ENCODE measurements at places on chromosomes 1 and 21.

DNA sequence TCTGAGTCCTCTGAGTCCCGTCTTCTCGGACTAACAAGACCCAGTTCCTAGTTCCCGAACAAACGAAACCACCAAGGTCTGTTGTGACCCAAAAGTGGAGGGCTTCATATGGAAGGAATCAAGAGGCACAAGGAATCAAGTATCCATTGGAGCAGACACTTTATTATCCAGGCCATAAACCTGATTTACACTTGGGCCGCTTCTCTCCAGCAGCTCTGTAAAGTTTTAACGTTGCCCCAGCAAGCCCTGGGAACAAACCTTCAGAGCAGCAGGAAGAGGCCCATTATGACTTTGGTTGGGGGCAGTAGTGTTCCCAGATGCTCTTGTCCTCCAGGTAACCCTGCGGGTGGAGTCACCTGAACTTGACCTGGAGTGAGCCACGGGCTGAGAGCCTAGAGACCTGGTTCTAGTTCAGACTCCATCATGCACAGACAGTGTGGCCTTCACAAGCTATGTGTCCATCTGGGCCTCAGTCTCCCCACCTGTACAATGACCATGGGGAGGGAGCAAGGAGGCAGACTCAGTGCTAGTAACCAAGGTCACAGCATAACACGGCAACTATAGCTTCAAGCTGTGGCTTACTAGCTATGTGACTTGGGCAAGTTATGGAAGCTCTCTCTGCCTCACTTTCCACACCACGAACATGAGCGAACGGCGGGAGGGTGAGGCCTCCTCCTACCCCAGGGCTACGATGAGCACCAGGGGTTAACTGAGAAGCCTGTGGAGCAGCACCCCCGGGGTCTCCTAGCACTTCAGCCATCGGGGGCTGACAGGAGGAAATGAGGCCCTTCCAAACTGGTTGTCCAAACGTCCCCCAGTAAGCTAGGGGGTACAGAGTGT is 95.7 kb downstream of the GLIS1 start:
- H3K4me3 ChIP-seq: no peak overlapping the region
- H3K27me3 ChIP-seq: peaks cover 21% of the 10 kb centered on the region
- H3K4me1 ChIP-seq: no peaks in the 10 kb centered on the region
- no peak for ATAC-seq

- peaks cover 30% of the 10 kb centered on the region for H3K27me3 ChIP-seq
- H3K27ac ChIP-seq: no peak overlapping the region
- no peaks in the 10 kb centered on the region for H3K4me1 ChIP-seq
- ATAC-seq: no peak
- no peak overlapping the region for H3K4me3 ChIP-seq
Observed at GRCh38 chr1:244106176-244106575, 55.1 kb downstream of the ZBTB18 start.

DNA sequence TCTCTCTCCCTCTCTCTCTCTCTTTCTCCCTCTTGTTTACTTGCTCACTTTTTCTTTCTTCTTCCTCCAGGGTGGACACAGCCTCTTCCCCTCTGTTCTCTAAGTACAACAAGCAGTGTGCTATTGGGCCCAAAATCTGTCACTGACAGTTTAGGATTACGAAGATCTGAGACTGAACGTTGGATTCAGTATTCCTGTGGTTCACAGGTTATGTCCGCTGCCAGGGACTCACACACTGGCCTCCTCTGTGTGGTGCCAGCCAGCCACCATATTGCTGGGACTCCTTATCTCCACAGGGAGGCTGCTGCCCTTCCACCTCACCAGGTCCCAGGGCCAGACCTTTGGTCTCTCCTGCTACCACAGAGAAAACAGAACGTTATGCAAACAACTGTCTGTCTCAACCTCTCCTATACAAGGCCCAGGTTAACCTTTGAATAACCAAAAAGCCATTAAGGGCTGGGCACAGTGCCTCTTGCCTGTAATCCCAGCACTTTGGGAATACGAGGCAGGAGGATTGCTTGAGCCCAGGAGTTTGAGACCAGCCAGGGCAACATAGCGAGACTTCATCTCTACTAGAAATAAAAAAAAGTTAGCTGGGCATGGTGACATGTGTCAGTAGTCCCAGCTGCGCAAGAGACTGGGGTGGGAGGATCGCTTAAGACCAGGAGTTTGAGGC is 171.9 kb upstream of the RAB4A start:
- no peak overlapping the region for H3K27ac ChIP-seq
- H3K27me3 ChIP-seq: no peaks in the 10 kb centered on the region
- H3K36me3 ChIP-seq: no peaks in the 10 kb centered on the region

DNA sequence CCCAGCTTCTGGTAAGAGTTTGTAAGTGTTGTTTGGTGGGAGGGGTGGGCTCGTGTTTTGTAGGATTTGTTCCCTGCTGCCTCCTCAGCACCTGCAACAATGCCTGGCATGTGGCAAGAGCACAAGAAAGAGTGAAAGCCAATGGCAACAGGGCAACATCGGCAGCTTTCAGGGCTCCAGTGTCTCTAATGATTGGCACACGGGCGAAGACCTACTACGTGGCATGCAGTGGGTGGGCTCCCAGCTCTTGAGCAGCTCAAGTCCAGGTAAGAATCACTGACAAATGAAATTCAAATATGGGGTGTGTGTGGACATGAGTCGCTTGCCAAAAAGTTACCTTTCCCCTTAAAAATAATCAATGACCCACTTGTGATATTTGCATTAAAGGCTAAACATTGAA is 23.9 kb upstream of the SLC1A7 start:
- no peaks in the 10 kb centered on the region for H3K4me1 ChIP-seq
- no peak for ATAC-seq
- peaks cover 17% of the 10 kb centered on the region for H3K27me3 ChIP-seq
- H3K36me3 ChIP-seq: no peaks in the 10 kb centered on the region

DNA sequence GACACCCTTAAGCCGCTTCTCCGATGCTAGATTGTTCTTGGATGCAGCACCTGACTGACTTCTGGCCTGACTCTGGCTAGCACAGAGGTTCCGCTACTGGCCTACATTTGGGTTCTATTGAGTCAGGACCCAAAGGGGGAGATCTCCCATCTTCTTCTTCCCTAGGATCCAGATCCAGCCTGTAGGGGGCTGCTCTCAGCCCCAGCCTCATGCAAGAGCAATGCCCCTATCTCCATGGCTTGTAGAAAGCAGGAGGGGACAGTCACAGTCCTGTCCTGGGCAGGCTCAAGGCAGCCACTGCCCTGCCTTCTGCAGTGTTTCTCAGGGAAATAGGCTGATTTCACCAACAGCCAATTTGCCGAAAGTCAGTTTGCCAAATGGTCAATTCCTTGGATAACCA is 6.3 kb upstream of the ADAR start:
- peaks cover 50% of the 10 kb centered on the region for H3K4me1 ChIP-seq
- peak overlapping the region; percentile 40 for H3K27ac ChIP-seq
- no peaks in the 10 kb centered on the region for H3K27me3 ChIP-seq
- no peak for ATAC-seq
- peak overlapping the region; percentile 11 for H3K4me3 ChIP-seq
- peaks cover 25% of the 10 kb centered on the region for H3K36me3 ChIP-seq

DNA sequence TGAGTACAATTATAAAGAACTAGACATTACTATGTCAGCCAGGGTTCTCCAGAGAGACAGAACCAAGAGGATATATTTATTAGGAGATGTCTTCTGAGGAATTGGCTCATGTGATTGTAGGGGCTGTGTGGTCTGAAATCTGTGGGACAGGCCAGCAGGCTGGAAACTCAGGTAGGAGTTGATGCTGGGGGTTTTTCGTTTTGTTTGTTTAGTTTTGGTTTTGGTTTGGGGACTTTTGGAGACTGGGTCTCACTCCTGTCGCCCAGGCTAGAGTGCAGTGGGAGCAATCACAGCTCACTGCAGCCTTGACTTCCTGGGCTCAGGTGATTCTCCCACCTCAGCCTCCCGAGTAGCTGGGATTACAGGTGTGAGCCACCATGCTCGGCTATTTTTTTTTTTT is 132.9 kb upstream of the ERRFI1 start:
- peak overlapping the region; percentile 48 for H3K27ac ChIP-seq
- no peaks in the 10 kb centered on the region for H3K36me3 ChIP-seq
- no peaks in the 10 kb centered on the region for H3K4me1 ChIP-seq
- ATAC-seq: peak; percentile 39
- H3K4me3 ChIP-seq: no peak overlapping the region
- H3K27me3 ChIP-seq: no peaks in the 10 kb centered on the region

GRCh38 chr1:148308832-148309458 is 156.9 kb upstream of the NBPF11 start:
- peaks cover 56% of the 10 kb centered on the region for H3K27me3 ChIP-seq
- no peak overlapping the region for H3K27ac ChIP-seq
- H3K4me3 ChIP-seq: no peak overlapping the region
- peaks cover 3% of the 10 kb centered on the region for H3K4me1 ChIP-seq
- no peaks in the 10 kb centered on the region for H3K36me3 ChIP-seq
- no peak for ATAC-seq

DNA sequence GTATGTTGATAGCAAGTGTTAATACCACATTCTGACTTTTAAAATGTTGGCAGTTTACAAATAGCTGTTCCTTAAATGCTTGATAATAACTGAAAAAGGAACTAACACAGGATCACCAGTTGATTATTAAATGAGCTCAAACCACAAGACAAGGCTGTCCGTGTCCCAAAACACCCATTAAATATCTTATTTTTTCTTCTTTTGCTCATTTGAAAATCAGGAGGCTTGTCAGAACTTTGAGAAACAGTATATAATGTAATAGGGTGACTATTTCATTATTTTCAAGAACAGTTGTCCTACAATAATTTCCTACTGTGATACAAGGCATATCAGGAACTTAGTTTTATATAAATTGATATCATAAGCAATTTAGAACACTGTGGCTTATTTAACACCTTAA is 2.7 kb downstream of the CDKN2C start:
- H3K27me3 ChIP-seq: peaks cover 13% of the 10 kb centered on the region
- no peak overlapping the region for H3K4me3 ChIP-seq
- no peak overlapping the region for H3K27ac ChIP-seq
- ATAC-seq: no peak

DNA sequence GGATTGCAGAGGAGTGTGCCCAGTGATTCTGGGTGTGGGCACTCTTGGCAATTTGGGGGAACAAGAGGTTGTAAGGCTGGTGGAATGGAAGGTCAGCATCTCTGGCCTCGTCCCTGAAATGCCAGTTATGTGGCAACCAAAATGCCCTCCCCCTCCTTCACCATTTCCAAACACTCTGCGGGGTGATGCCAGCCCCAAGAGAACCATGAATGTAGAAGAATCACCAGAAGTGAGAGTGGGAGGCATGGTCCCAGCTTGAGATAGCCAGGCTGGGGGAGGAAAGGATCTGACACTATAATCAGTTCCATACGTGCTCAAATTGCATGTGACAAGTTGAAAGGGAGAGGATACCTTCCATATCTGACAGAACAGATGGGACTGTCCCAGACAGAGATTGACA is 88.7 kb upstream of the EDN2 start:
- H3K36me3 ChIP-seq: peaks cover 93% of the 10 kb centered on the region
- peaks cover 13% of the 10 kb centered on the region for H3K4me1 ChIP-seq
- peak overlapping the region; percentile 77 for H3K27ac ChIP-seq
- no peak for ATAC-seq

GRCh38 chr21:31537872-31538576 is 121.5 kb upstream of the SOD1 start:
- no peaks in the 10 kb centered on the region for H3K4me1 ChIP-seq
- H3K36me3 ChIP-seq: no peaks in the 10 kb centered on the region
- H3K27ac ChIP-seq: no peak overlapping the region
- no peak overlapping the region for H3K4me3 ChIP-seq

- H3K27me3 ChIP-seq: peaks cover 16% of the 10 kb centered on the region
- H3K4me3 ChIP-seq: no peak overlapping the region
- no peaks in the 10 kb centered on the region for H3K36me3 ChIP-seq
Observed at GRCh38 chr1:112388436-112388835, 7.6 kb upstream of the CTTNBP2NL start.

GRCh38 chr1:234544087-234544579 is 65.2 kb upstream of the TARBP1 start:
- ATAC-seq: peak; percentile 62
- peaks cover 14% of the 10 kb centered on the region for H3K4me1 ChIP-seq
- peaks cover 10% of the 10 kb centered on the region for H3K27me3 ChIP-seq

DNA sequence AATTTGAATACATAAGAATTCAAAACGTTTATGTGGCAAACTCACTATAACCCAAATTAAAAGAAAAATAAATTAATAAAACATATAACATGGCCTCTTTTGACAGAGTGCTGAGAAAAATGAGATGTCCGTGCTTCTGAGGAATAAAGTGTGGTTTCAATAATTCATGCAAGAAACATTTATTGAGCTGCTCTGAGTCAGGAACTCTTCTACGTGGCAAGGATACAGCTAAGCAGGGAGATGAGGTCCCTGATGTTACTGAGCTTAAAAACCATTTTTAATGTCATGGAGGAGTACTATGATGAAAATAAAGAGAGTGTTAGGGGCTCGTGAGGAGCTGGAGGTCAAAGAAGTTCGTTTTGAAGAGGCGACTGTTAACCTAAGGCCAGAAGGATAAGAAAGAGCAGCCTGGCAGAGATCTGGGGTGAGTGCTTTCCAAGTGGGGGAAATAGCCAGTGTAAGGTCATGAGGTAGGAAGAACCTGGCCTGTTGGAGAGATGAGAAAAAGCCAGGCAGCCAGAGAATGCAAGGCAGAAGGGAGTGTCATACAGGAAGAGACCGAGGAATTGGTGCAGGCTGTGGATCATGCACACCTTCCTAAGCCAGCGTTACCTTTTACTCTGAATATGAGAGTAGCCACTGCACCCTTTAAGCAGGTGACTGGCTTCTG is 182.2 kb upstream of the DUSP10 start:
- H3K36me3 ChIP-seq: no peaks in the 10 kb centered on the region
- no peaks in the 10 kb centered on the region for H3K4me1 ChIP-seq
- no peak overlapping the region for H3K4me3 ChIP-seq

- ATAC-seq: no peak
- H3K4me1 ChIP-seq: no peaks in the 10 kb centered on the region
- H3K27me3 ChIP-seq: no peaks in the 10 kb centered on the region
- no peaks in the 10 kb centered on the region for H3K36me3 ChIP-seq
- H3K27ac ChIP-seq: no peak overlapping the region
Observed at GRCh38 chr1:190551638-190552037, 74.0 kb upstream of the BRINP3 start.

- H3K4me3 ChIP-seq: peak overlapping the region; percentile 88
- no peaks in the 10 kb centered on the region for H3K27me3 ChIP-seq
- peak overlapping the region; percentile 78 for H3K27ac ChIP-seq
- peaks cover 12% of the 10 kb centered on the region for H3K4me1 ChIP-seq
Observed at GRCh38 chr1:202966006-202966898, 805 bp downstream of the CYB5R1 start.

DNA sequence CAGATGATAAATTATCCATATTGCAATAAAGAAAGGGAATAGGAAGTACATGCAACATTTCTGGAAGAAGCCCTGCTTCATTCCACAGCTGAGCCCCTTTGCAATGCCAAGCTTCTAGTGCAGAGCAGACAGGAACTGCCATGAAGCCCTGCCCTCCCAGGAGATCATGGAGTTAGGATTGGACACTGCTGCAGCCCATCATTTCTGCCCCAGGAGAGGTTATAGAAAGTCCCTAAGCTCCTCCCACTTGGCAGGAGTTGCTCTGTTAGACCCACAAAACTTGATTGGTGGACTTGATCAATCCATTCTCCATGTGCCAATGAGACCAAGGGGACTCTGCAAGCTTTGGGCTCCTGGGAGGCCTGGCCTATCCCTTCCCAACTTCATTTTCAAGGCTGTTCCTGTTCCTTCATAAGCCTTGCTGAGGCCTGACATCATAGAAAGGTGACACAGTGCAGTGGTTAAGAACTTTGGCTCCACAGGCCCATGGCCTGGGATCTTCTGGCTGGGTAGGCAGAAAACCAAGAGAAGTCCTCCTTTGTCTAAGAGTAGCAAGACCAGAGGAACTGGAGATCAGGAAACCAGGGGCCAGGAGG is 1.3 kb upstream of the LAPTM5 start:
- H3K27me3 ChIP-seq: no peaks in the 10 kb centered on the region
- peak; percentile 23 for ATAC-seq
- H3K4me3 ChIP-seq: peak overlapping the region; percentile 85
- peaks cover 37% of the 10 kb centered on the region for H3K36me3 ChIP-seq
- peak overlapping the region; percentile 98 for H3K27ac ChIP-seq
- peaks cover 44% of the 10 kb centered on the region for H3K4me1 ChIP-seq
